G401 (cell line): ENCODE measurements at places on chromosomes 4 and X.
A peak's percentile ranks its signal among the peaks of the same experiment; 100 is the strongest.

- DNase-seq = no peak
Observed at GRCh38 chr4:111639120-111639690, 506.0 kb upstream of the FAM241A start.

DNA sequence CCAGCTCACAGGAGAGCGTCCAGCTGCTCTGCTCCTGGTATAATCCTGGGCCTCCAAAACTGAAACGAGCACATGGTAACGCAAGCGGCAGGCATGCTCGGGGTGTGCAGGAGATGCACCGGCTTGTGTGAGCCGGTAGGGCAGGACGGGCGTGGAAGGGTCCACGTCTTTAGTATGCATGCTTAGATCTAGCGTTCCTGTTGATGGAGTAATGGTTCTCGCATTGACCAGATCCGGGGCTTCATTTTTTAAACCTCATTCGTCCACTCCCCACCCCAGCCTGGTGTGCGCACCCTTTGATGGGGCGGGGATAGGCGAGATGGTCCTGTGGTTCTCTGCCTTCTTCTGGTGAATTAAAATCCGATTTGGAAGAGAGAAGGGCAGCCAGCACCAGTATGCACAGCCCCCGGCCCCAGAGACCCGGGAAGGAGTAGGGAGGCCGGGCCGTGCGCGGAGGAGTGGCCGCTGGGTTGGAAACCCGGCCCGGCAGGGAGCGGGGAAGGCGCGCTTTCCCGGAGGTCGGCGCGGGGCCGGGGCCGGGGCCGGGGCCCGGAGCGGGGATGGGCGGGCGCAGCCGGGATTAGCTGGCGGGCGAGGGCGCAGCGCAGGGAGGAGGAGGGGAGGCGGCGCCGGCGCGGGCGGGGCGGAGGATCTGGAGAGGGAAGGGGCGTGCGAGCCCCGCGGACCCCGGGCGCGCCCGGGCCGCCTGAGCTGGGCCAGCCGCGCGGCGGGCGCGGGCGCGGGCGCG is 39.9 kb downstream of the FAM149A start:
- DNase-seq = peak; percentile 73

- no peak for DNase-seq
Observed at GRCh38 chrX:134691453-134691852, 33.2 kb upstream of the PLAC1 start.

DNA sequence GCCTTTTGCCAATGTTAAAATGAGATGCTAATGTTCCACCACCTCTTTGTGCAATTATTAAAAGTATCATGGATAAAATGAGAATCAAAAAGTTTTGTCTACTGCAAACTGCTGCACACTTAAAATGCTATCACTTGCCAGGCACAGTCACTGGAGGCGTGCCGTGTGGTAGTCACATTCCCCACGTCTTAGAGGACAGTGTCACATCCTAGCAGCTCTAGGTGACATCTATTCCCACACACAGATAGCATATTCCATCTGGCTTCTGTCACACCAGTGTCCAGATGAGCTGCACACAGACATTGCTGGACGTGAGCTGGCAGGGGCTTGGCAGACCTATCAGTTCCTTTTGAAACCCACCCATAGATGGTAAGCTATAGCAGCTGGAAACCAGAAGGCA is 47.0 kb downstream of the NSG1 start:
- no peak for DNase-seq

GRCh38 chrX:39158801-39159657 is 357.8 kb downstream of the MID1IP1 start:
- DNase-seq = no peak

DNA sequence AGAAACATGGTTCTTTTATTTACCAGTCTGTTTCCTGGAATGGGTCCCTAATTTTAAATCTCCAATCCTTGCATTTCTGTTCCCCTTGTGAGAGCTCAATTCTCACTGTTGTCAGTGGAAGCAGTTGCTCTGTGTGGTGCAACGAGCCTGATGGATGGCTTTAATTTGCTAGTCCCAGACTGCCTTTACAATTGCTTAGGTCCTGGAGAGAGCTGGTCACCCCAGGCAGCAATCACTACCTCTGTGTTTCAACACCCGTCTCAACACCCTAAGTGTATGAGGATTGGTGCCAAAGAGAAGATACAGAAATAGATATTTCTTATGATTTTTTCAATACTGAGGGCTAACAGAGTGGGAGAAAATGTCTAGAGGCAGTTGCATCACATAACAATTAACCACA is 873.8 kb downstream of the GLUD2 start:
- no peak for DNase-seq

DNA sequence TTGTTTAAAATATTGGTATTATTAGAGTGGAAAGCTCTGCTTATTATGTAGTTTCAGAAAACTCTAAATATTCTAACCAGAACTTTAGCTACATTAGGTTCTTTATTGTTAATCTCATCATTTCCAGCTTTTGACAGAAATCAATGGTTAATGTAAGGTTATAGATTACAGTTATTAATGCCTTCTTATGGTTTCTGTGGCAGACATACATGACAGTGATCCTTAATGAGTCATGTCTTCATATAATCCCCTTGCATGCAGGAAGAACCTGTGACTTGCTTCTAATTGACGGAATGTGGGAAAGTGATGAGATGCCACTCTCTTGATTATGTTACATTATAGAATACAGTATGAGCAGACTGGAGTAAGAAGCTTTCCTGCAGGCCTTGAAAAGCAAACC is 23.5 kb downstream of the KLHL8 start:
- no peak for DNase-seq

DNA sequence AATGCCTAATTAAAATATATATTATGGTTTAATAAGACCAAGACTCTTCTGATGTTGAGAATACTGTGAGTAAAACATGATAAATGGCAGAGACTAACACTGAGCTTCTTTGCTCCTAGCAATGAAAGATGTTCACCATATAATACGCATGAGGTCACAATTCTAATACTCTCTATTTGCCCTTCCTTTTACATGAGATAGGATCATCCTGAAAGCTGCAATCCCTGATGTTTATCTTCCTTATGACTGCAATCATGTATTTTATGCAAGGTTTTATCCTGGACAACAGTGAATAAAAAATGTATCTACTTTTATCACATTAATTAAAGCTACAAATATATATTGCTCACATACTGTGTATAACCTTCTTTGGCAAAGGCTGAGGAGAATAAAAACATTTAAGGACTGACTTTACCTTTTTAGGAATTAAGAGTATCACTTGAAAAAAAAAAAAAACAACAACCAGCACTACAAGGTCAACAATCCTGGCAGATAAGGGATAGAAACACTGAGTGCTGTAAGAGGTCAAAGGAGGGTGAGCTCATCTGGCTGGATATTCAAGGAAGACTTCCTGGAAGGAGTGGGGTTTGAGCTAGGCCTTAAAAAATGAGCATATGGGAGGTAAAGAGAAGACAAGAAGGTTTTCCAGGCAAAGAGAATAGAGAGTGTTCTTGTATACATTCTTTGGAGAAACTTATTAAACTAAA is 99.9 kb downstream of the AREG start:
- DNase-seq = no peak

DNA sequence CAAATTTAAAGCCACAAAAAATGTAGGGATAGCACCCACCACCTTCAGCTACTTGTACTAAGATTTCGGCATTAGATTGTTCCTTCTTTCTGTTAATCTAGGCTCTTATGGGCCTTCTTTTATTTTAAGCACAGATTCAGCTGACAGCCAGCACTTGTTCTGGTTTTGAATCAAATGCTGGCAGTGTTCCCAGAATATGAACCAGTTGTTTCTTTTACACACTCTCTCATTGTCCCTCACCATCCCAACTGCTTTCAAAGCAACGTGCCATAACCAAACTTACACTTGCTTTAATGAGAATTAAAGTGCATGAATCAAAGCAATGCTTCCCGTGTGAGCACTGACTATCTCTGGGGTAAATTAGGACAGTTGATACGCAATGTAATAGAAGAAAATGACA is 744.5 kb upstream of the FAM241A start:
- DNase-seq = peak; percentile 32

DNA sequence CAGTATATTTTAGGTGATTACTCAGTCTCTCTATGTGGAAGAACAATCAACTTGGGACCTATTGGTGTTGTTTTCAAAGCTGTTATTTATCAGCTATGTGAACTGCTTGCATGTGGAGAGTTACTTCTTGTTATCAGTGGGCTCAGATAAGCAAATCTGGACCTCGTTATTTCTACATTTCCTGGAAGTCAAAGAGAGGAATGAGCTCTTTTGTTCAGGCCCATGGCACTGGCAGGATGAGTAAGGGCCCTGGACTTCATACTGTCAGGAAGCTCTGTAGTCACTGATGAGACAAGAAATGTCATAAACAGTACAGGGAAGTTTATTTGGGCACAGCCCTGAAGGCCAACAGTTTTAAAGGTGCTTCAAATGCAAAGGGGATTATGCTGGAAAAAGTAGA is 760.6 kb upstream of the EPHA5 start:
- no peak for DNase-seq

DNA sequence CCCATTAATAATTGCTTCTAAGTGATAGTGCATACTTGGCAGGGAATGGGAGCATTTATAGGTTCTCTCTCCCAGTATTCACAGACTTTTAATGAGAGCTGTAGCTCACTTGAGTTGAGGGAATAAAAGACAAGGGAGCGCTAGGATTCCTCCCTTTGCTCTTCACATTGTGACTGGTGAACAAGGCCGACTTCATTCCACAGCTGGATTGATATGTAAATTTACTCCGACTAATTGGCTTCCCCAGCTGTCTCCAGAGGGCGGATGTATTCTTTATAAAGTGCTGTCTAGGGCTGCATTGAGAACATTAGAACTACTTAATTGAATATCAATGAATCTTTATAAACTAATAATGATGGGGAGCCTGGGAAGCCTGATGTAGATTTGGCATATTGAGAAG is 63.4 kb downstream of the GPR50 start:
- DNase-seq = no peak
